ENCODE measurements at places on chromosomes 13 and 19. TPM values are rescaled to one million over a fixed set of nuclear protein-coding genes. Genes with fewer than 3 reads are reported as not detected.

Gene LYPD5
- 0.29 TPM for total RNA-seq

Gene SH2D3A
- total RNA-seq, result not detected

Gene C1QTNF9B
- not detected for total RNA-seq

Gene FSD1
- 1.1 TPM for total RNA-seq

Gene STARD13
- 28.2 TPM for total RNA-seq

Gene TNFSF13B
- 2.2 TPM for total RNA-seq

Gene CCDC8
- 17.4 TPM for total RNA-seq

Gene IZUMO4
- total RNA-seq, result 2.4 TPM

Gene CD177
- total RNA-seq, result not detected

Gene IGSF23
- not detected for total RNA-seq

Gene SMIM7
- total RNA-seq, result 57.8 TPM

Gene C19orf53
- 34.8 TPM for total RNA-seq

Gene IRGC
- not detected for total RNA-seq

Gene NLRP11
- total RNA-seq, result not detected

DNA sequence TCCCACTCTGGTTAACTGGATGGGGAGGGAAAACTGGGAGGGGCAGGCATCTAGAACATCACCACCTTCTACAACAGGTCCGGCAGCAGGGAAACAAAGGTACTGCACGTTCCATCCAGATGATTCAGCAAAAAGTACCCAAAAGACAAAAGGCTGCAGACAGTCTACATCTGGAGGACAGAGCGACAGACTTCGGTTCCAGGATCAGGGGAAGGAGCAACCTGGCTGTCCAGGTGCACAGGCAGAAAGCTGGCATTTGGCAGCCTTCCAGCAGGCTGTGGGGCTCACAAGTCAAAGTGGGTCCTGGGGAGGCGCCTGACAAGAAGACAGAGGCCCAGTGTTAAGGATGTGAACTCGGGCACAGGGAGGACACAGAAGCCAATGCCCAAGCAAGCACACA is 202.9 kb downstream of the SUCLA2 start:
- no peaks in the 10 kb centered on the region for H3K36me3 ChIP-seq
- H3K27me3 ChIP-seq, result no peaks in the 10 kb centered on the region
- H3K27ac ChIP-seq, result no peak overlapping the region

- no peak overlapping the region for H3K27ac ChIP-seq
- no peak for DNase-seq
- peaks cover under 1% of the 10 kb centered on the region for H3K36me3 ChIP-seq
- H3K4me1 ChIP-seq, result peaks cover 9% of the 10 kb centered on the region
- H3K27me3 ChIP-seq, result no peaks in the 10 kb centered on the region
- no peak overlapping the region for H3K4me3 ChIP-seq
These were observed 3.2 kb upstream of the SACS start for GRCh38 chr13:23436680-23437079.

DNA sequence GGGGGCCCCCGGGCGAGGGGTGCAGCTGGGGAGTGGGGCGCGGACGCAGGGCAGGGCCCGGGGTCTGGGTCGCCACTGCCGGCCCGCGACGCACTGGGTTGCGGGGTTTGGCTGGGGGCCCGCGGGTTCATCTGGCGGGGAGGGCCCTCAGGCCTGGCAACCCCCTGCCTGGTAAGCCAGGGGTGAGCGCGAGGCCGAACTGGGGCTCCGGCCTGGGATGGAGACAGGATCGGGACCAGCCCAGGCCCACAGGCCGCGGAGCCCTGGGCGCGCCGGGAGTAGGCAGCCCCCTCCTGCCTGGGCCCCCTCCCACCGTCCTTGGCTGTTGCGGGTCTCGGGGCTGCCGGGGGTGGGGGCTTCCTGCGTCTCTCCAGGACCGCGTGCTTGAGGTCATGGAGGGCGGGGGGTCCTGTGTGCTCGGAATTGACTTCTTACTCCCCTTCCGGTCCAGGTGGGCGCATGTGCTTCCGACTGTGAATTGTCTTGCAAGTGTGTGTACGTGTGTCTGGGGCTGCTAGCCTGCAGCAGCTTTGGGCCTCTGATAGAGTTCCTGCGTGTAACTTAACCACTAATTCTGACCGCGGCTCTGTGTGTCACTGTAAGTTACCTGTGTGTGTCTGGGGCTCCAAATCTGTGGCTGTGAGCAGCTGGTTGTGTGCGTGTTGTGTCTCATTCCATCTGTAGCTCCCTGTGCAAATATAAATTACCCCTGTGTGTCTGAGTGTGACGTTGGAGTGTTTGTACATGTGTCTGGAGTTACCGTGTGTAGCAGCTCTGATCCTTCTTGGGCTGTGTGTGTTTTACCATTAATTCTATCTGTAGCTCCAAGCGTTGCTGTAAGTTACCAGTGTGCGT is 751 bp downstream of the GRAMD1A start:
- peak overlapping the region; percentile 61 for H3K27ac ChIP-seq
- H3K36me3 ChIP-seq, result peaks cover 2% of the 10 kb centered on the region
- peak overlapping the region; percentile 82 for H3K4me3 ChIP-seq
- peaks cover 24% of the 10 kb centered on the region for H3K4me1 ChIP-seq
- no peaks in the 10 kb centered on the region for H3K27me3 ChIP-seq
- peak; percentile 94 for DNase-seq

- no peak overlapping the region for H3K27ac ChIP-seq
- H3K4me3 ChIP-seq, result peak overlapping the region; percentile 28
- peaks cover 6% of the 10 kb centered on the region for H3K4me1 ChIP-seq
- DNase-seq, result peak; percentile 96
These were observed 2.2 kb downstream of the HIF3A start for GRCh38 chr19:46299004-46299509.

DNA sequence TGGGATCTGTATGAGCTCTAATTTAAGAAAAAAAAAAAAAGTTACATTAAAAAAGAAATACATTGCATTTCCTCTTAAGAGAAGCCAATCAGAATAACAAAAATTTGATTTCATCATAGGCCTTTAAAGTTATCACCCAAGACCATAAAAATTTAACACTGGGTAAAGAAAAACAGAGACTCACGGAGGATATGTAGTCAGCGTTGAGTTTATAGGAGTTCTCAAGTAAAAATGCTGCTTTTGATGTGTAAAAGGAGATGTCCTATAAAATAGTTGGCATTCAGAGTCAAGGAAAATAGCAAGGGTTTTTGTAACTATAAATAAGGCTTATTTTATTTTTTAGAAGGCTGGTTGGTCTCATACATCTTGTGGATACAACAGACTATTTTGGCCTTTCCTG is 191.1 kb downstream of the EFNB2 start:
- peaks cover 12% of the 10 kb centered on the region for H3K4me1 ChIP-seq
- no peaks in the 10 kb centered on the region for H3K36me3 ChIP-seq
- H3K27me3 ChIP-seq, result peaks cover 11% of the 10 kb centered on the region

- no peak overlapping the region for H3K4me3 ChIP-seq
- H3K27ac ChIP-seq, result peak overlapping the region; percentile 83
- H3K4me1 ChIP-seq, result peaks cover 38% of the 10 kb centered on the region
These were observed 16.1 kb upstream of the LMO7 start for GRCh38 chr13:75620020-75620419.

DNA sequence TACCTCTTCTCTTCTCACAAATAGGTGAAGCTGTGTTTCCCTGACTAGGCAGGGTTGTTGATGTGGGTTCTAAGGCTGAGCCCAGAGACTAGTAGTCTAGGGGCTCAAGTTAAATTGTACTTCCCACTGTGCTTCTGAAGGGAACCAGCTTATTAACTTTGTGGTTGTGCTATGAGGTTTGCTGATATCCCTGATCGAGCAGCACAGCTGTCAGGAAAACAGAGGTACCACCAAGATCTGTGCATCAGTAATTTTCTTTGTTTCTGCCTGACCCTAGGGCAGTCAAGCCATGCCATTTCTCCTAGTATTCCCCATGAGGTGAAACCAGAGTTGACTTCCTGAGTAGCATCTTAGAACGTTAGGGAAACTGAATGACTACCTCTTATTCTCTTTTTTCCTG is 853.8 kb upstream of the MIR17HG start:
- H3K27ac ChIP-seq, result no peak overlapping the region
- DNase-seq, result no peak
- no peaks in the 10 kb centered on the region for H3K36me3 ChIP-seq
- H3K4me3 ChIP-seq, result no peak overlapping the region
- H3K27me3 ChIP-seq, result no peaks in the 10 kb centered on the region

DNA sequence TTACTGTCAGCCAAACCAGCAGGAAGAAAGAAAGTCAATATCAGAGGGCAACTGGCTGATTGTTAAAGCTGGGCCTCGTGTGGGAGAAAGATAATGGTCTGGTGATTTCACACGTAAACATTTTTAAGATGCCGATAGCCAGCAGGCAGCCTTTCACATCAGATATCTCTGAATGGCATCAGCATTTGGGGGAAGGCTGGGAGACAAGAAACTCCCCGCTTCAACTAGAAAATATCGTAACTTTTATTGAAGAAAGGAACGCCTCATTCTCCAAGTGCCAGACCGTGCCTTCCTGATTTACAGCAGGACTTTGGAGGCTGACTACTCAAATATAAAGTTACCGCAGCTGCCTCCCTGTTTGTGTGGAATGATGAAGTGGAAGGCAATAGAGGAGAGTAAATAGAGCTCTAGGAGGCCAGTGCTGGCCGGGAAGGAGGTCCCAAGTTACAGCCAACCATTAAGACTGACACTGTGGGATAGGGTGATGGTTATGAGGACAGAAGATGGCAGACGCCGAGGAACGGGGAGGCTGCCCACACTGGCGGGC is 284.3 kb upstream of the MAB21L1 start:
- no peaks in the 10 kb centered on the region for H3K36me3 ChIP-seq
- no peak for DNase-seq
- H3K27ac ChIP-seq, result no peak overlapping the region
- no peak overlapping the region for H3K4me3 ChIP-seq

GRCh38 chr13:98529171-98529570 is 47.7 kb downstream of the STK24 start:
- H3K27me3 ChIP-seq, result no peaks in the 10 kb centered on the region
- peaks cover 10% of the 10 kb centered on the region for H3K4me1 ChIP-seq
- no peaks in the 10 kb centered on the region for H3K36me3 ChIP-seq
- no peak overlapping the region for H3K4me3 ChIP-seq
- peak overlapping the region; percentile 59 for H3K27ac ChIP-seq

GRCh38 chr19:36051637-36052036 is 2.4 kb downstream of the THAP8 start:
- no peak overlapping the region for H3K4me3 ChIP-seq
- H3K36me3 ChIP-seq, result no peaks in the 10 kb centered on the region
- no peak overlapping the region for H3K27ac ChIP-seq

DNA sequence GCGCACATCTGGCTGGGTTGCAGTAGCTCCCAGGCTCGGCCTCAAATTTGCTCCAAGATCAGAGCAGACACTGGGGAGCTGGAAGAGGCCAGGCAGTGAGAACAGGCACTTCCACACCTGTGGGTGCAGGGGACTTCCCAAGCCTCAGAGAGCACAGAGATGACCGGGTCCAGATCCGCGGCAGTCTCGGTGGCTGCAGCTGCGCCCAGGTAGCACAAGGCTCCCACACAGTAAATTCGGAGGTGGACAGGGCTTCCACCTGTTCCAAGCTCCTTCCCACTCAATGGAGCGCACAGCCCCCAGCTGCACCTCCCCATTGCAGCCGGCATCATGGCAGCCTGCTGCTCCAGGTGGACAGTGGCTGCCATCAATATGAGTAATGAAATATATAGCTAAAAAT is 1417.4 kb upstream of the SLC10A2 start:
- no peaks in the 10 kb centered on the region for H3K36me3 ChIP-seq
- no peak overlapping the region for H3K27ac ChIP-seq
- no peak for DNase-seq
- no peaks in the 10 kb centered on the region for H3K27me3 ChIP-seq

GRCh38 chr19:46394402-46394797 is 19.0 kb downstream of the CCDC8 start:
- no peak overlapping the region for H3K4me3 ChIP-seq
- H3K36me3 ChIP-seq, result peaks cover 7% of the 10 kb centered on the region
- peaks cover 14% of the 10 kb centered on the region for H3K4me1 ChIP-seq
- no peak overlapping the region for H3K27ac ChIP-seq
- DNase-seq, result no peak

- no peaks in the 10 kb centered on the region for H3K27me3 ChIP-seq
- no peak for DNase-seq
- no peaks in the 10 kb centered on the region for H3K36me3 ChIP-seq
- H3K4me1 ChIP-seq, result peaks cover 13% of the 10 kb centered on the region
- no peak overlapping the region for H3K4me3 ChIP-seq
These were observed 4.2 kb downstream of the C5AR1 start for GRCh38 chr19:47313754-47314295.

DNA sequence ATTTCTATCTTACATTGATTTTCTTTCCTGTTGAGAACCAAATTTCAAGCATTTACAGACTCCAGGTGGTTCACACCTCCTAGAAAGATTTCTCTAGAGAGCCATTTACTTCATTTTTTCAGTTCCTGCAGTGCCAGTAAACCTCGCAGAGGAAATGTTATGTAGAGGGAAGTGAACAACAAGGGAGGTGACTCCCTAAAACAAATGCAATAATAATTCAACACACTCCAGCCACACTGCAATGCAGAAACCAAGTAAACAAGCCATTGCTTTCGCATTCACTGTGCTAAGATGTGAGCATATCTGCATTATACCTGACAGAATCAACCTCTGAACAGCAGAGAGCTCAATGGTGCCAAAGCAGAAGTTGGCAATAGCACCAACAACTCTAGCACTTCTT is 215.1 kb downstream of the RBM26 start:
- no peak overlapping the region for H3K4me3 ChIP-seq
- no peak overlapping the region for H3K27ac ChIP-seq
- no peak for DNase-seq
- H3K27me3 ChIP-seq, result no peaks in the 10 kb centered on the region
- no peaks in the 10 kb centered on the region for H3K36me3 ChIP-seq

- DNase-seq, result peak; percentile 56
- H3K36me3 ChIP-seq, result no peaks in the 10 kb centered on the region
- no peaks in the 10 kb centered on the region for H3K27me3 ChIP-seq
- H3K4me1 ChIP-seq, result peaks cover 24% of the 10 kb centered on the region
- H3K4me3 ChIP-seq, result peak overlapping the region; percentile 77
These were observed 2.0 kb downstream of the TDRD3 start for GRCh38 chr13:60398907-60399589.

GRCh38 chr19:18742838-18743783 is 48.0 kb downstream of the COMP start:
- peak; percentile 75 for DNase-seq
- no peak overlapping the region for H3K27ac ChIP-seq
- H3K27me3 ChIP-seq, result no peaks in the 10 kb centered on the region

DNA sequence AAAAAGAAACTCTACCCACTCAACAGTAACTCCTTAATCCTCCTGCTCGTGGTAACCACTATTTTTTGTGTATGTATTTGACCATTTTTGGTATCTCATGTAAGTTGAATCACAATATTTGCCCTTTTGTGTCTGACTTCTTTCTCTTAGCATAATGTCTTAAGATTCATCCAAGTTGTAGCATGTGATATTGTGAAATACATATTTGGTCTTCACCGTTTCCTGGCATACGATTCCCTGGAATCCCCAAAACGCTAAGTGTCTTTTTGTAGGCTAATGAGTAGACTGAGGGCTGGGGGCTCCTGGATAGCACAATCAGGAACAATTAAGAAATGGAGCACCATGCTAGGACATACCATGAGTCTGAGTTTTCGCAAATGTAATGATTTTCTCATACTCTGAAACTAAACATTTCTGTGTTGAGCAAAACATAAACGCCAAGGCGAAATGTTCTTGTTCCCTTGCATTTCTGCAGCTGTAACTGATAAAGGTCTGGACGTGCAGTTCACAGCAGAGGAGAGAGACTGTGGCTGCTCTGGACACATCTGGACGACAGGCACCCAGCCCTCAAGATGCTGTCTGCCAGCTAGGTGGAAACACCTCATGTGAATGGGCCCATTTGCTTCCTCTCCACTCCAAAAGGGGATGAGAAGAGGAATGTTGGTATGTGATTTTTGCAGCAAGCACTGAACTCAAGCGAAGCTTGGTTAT is 38.4 kb downstream of the BRD4 start:
- no peaks in the 10 kb centered on the region for H3K27me3 ChIP-seq
- H3K36me3 ChIP-seq, result no peaks in the 10 kb centered on the region
- peak; percentile 57 for DNase-seq
- H3K4me1 ChIP-seq, result peaks cover 58% of the 10 kb centered on the region
- H3K4me3 ChIP-seq, result no peak overlapping the region
